ENCODE measurements at places on chromosomes 7 and 10.

DNA sequence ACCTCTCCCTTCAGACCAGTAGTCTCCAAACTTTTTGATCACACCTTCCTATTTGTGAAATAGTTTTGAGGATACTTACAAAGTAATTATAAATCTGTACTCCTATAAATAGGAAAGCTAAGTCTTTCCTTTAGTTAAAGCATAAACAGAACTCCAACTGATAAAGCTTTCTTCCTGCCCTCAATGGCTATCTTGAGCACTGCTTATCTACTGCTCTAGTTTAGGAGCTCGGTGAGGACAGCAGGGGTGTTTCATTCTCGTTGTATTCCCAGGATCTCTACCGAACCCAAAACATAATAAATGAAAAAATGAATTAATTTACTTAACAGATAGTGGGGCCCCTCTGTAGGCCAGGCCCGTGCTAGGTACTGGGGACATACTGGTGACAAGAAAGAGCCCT, 17.7 kb downstream of the SORBS1 start:
- no peak for DNase-seq

DNA sequence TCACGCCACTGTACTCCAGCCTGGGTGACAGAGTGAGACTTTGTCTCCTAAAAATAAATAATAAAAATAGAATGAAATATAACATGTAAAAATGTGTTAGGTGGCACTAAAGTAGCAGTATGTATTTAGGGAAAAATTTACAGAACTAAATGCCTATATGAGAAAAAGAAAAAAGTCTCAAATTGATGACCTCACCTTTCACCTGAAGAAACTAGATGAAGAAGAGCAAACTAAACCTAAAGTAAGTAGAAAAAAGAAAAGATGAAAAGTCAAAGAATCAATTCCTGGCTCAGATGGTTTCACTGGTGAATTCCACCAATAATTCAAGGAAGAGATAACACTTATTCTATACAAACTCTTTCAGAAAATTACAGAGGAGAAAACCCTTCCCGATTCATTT, 106.5 kb upstream of the NANOS1 start:
- no peak for DNase-seq

DNA sequence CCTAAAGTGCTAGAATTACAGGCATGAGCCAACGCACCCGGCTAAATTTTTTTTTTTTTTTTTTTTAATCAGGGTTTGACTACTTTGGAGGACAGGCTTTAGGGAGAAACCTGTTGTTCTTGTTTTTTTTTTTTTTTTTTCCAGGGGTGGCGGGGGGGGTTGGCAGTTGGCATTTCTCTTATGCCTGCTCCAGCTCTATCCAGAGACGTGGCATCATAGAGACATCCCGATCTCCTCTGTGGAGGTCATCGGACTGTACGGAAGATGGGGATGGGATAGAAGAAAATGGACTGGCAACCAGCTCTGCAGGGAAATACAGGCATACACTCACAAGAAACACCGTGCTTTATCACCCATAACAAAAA, 130.8 kb downstream of the PRPF18 start:
- DNase-seq, result no peak

- no peak for DNase-seq
Measured at GRCh38 chr10:117212176-117212575, 14.9 kb downstream of the KCNK18 start.

DNA sequence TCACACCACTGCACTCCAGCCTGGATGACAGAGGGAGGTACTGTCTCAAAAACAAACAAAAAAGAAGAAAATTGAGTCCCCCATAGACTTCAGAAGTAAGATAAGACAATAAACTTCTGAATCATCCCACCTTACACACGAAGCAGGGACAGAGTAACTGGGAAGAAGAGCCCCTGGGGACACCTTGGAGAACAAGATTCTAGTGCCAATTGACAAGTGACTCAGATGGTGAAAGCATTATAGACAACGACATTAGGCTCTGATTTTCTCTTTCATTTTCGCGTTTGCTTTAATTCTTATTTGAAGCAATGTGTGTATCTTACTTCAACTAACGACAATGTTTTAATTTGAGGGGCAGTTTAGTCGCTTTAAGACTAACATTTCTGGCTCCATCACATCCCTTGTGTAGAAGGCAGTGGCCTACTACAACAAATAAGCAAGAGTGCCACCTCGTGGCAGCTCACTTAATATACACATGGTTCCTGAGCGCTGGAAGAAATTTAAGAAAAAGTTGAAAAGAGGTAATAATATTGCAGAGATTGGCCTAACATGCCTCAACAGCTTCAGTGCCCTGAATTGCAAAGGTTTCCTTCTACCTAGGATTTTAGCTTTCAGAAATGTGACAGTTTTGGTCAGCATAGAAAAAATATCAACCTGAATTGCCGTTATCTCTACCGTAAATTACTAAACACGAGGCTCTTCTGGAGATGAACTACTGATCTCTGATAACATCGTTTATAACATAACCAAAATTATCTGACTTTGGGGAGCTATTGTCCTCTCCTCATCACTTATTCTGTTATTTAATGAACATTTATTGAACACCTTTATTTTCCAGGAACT, 36.7 kb downstream of the ASNS start:
- DNase-seq, result peak; percentile 31

GRCh38 chr7:141915565-141915964, 634 bp upstream of the OR9A4 start:
- no peak for DNase-seq

GRCh38 chr10:113631684-113632367, 32.0 kb downstream of the NRAP start:
- no peak for DNase-seq

DNA sequence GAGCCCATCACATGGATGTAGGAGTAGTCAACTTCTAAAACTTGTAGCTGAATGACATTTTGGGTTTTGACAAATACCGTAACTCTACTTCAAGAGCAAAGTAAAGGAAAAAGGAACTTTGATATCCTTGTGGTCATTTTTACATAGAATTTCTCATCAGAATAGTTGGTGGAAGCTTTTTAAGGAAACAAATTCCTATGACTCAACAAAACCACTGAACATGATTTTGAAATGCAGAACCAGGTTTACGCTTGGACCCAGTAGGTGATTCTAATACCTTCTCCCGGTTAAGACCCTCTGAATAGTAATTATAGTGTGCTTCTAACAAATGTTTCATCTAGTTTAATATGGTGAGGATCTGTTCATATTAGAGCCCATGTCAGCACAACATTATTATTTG, 307.8 kb downstream of the GPR37 start:
- no peak for DNase-seq

DNA sequence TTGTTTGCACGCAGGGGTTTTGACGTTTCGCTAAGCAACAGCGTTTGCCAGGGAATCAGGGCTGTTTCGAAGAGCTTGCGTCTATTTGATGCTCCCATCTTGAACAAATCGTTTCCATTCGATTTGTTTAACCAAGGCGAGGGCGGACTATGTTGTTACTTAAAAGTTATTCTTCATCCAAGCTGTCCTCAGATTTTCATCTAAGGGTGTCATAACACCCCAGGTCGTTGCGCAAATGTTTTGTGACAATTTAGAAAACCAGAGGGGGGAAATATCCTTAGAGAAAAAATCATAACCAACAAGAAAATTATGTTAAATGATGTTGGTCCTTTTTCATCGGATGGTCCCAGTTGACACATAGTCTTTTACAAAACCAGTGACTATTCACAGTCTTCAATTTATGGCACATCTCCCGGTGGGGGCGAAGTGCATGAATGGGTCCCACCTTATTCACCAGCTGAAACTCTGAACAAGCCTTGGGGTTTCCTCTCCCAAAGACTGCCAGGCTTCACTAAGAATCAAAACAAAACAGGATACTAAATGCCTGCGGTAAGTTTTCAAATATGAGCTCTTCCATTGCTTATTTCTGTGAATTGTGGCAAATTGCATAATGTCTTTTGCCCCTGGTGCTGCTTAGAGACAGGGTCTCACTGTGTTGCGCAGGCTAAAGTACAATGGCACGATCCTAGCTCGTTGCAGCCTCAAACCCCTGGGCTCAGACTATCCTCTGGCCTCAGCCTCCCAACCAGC, 109.9 kb downstream of the REEP3 start:
- no peak for DNase-seq

DNA sequence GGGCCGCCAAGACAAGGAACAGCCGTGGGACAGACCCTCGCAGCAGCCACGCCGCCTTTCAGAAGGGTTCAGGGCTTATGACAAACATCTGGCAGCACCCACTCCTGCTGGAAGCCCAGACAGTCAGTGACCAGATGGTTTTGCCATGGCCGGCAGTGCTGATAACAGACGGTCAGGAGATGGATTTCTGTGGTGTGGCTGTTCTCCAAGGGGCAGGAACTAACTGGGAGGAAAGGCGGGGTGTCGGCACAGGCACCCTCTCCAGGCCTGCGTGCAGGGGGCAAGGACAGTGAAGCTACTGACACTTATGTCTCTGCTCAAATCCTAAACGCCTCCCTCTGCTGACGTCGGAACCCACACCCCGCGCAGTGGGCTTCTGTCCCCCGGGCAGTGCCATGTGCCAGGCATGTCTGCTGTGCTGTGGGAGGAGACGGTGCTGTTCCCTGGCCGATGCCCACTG, 416.1 kb downstream of the DNAJB6 start:
- no peak for DNase-seq

DNA sequence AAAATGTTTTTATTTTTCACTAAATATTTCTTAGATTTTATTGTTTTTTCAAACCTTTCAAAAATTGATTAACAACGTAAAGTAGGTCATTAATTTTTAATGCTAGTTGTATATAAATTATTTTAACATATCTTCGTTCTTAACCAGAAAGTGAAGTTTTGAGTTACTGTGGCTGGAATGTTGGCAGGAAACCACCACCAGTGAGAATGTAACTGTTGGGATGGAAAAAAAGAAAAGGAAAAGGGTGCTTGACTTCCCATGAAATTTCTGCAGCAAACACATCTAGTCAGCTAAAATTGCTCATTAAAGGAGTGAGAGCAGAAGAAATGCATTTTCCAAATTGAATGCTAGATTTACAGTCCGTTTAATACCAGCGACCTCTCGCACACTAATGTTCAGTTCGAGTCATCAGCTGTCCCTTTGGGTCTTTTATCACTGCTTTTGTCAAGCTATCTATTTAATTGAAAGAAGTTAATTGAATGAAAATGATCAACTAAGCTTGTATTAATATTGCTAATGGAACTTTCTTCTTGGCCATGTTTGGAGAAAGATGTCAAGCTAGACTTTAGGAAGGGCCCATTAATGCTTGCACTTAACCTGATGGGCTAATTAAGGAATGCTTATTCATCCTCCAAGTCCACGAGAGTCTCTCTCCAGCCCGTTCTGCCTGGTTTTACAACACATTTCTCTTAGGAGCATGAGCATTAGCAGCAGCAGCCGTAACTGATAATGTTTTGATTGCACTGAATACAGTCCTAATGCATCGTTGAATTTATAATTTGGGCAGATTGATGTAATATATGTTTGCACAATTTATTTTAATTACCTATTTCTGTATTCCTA, 70.1 kb downstream of the UBE3C start:
- DNase-seq, result no peak

DNA sequence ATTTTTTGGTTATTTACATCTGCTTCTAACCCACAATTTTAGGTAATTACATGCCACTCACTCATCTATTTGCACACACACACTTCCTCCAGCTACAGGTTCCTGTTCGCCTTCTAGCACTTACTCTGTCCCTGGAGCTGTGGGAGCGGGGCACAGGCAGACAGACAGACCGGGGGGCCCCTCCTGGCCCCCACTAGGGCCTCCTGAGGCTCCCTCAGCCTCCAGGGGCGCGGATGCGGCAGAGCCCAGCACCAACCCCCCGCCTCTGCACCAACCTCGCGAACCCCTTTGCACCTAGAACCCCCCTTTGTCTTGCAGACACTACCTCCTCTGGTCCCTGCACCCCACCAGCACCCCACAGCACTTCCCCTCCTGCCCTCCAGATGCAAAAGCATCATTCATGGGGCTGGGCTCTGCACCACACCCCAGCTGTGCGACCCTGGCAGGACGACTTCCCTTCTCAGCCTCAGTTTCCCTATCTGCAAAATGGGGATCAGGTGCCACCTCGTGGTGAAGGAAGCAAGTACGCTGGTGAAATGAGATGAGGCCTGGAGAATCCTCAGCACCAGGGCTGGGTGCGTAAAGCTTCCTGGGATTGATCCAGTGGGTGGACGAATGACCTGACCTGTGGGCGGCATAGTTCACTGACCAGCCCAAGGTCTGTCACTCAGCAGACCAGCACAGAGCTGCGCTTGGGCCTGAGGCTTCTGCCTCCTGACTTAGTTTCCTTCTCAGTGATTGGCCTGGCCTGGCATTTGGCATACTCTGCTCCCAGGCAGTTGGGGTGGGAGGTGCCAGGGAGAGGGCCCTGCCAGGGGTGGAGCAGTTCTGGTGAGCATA, 37.9 kb downstream of the ELFN1 start:
- no peak for DNase-seq

GRCh38 chr7:34184466-34184865, 279.1 kb downstream of the BMPER start:
- no peak for DNase-seq

DNA sequence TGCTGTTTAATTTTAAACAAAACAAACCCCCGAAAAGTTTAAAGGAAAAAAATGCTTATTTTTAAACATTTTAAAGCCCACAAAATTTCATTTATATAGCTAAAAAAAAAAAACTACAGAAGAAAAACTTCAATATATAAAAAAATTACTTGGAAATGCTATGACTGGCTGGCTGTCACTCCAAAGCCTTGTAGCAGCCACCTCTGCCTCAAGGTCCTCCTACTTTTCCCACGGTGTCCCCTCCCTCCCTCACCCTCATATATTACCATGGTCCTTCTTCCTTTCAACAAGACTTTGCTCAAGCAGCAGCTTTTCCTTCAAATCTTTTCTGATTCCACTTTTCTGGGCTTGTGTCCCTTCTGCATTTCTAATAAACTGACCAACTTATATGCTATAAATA, 122.0 kb downstream of the TPK1 start:
- no peak for DNase-seq

- no peak for DNase-seq
Measured at GRCh38 chr7:50197549-50197948, 104.5 kb upstream of the ZPBP start.

GRCh38 chr10:63720676-63721075, 199.5 kb downstream of the REEP3 start:
- DNase-seq, result no peak
